ENCODE measurements at places on chromosomes 5 and 9. TPM values are rescaled to one million over a fixed set of nuclear protein-coding genes. Genes with fewer than 3 reads are reported as not detected.

The EQTN gene
- not detected for total RNA-seq

The C9 gene
- not detected for total RNA-seq

The LRRC19 gene
- not detected for total RNA-seq

The ARAP3 gene
- 5.2 TPM for total RNA-seq

The MARCHF11 gene
- not detected for total RNA-seq

The SET gene
- 592 TPM for total RNA-seq

The SHB gene
- 1.1 TPM for total RNA-seq

The GHR gene
- total RNA-seq = not detected

The OBP2B gene
- total RNA-seq = not detected

DNA sequence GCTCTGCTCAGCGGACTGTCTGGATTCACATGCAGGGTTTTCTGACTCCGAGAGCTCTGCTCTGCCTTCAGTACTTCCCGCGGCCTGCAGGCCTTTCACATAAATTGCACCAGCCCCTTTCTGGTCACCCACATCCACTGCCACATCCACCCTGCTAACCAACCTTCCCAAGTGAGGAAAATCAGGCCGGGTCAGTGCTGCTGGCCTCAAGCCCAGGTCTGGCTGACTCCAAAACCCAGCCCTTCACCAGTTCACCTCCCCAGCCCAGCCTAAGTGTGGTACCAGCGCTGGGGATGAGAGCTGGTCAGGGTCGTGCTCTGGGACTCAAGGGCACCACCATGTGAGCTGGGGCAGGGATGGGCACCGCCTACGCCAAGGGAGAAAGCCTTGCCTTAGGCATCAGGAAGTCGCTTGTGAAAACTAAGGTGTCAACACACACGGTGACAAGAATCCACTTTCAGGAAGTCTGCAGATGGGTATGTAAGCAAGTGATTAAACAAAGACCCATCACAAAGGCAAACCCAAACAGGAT is 12.3 kb downstream of the LMAN2 start:
- no peak overlapping the region for H3K27ac ChIP-seq
- H3K4me3 ChIP-seq = no peak overlapping the region
- no peak for DNase-seq
- peaks cover 41% of the 10 kb centered on the region for H3K36me3 ChIP-seq

DNA sequence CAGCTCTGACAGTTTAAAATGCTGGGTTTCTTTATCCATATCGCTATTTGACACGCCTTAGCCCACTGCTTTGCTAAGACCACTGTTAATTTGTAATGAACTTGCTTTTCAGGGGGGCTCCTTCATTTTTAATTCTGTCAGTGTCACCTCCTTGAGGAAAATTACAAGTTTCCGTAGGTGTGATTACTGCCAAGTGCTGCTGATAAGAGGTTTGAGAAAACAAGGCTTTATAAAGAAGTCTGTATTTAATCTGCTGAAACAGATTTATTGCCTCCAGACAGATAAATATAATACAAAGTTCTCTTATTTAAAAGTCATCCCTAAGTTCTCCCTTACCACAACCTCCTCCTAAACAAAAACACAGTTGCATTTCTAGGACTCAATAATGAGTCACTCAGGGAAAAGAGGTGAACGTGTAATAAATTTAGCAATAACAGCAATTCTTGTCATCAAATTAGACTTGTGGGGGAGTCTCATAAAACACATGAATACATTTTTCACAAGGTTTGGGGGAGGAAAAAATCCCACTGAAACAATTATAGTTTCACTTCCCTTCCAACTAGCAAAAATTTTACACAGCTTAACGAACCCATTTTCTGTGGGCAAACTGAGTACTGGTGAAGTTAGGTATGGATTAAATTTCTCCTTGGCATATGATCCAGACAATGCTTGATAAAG is 72.8 kb downstream of the MAPKAP1 start:
- no peak overlapping the region for H3K27ac ChIP-seq
- DNase-seq = no peak

- no peaks in the 10 kb centered on the region for H3K4me1 ChIP-seq
- H3K36me3 ChIP-seq = no peaks in the 10 kb centered on the region
- H3K27me3 ChIP-seq = no peaks in the 10 kb centered on the region
- H3K27ac ChIP-seq = no peak overlapping the region
- DNase-seq = no peak
These were observed 311.2 kb upstream of the SEMA6A start for GRCh38 chr5:116885825-116886224.

- H3K36me3 ChIP-seq = no peaks in the 10 kb centered on the region
- DNase-seq = no peak
- H3K27ac ChIP-seq = no peak overlapping the region
- H3K27me3 ChIP-seq = no peaks in the 10 kb centered on the region
- no peaks in the 10 kb centered on the region for H3K4me1 ChIP-seq
- H3K4me3 ChIP-seq = no peak overlapping the region
These were observed 399.0 kb downstream of the IRX1 start for GRCh38 chr5:3994628-3995027.

- peaks cover 81% of the 10 kb centered on the region for H3K4me1 ChIP-seq
- peak overlapping the region; percentile 33 for H3K4me3 ChIP-seq
- peak overlapping the region; percentile 90 for H3K27ac ChIP-seq
- peak; percentile 69 for DNase-seq
These were observed 2.2 kb upstream of the PCYOX1L start for GRCh38 chr5:149355688-149356087.

DNA sequence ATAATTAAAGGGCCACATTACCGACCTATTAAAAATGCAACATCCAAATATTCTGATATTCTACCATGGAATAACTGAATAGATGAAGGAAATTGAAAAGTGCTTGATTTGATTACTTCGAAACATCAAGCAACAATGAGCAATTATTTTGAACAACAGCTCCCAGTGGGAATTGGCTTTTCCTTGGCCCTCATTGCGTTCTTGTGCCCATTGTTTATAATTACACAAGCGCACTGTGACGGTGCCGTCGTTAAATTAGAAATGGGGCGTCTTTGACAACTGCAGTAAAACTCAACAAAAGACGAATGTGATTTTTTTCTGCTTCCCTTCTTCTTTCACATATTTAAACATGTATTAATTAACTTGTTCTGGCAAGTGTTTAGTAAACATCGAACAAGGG is 61.6 kb downstream of the CDH6 start:
- H3K4me3 ChIP-seq = no peak overlapping the region
- no peaks in the 10 kb centered on the region for H3K36me3 ChIP-seq
- H3K27me3 ChIP-seq = no peaks in the 10 kb centered on the region
- H3K27ac ChIP-seq = no peak overlapping the region
- DNase-seq = no peak

DNA sequence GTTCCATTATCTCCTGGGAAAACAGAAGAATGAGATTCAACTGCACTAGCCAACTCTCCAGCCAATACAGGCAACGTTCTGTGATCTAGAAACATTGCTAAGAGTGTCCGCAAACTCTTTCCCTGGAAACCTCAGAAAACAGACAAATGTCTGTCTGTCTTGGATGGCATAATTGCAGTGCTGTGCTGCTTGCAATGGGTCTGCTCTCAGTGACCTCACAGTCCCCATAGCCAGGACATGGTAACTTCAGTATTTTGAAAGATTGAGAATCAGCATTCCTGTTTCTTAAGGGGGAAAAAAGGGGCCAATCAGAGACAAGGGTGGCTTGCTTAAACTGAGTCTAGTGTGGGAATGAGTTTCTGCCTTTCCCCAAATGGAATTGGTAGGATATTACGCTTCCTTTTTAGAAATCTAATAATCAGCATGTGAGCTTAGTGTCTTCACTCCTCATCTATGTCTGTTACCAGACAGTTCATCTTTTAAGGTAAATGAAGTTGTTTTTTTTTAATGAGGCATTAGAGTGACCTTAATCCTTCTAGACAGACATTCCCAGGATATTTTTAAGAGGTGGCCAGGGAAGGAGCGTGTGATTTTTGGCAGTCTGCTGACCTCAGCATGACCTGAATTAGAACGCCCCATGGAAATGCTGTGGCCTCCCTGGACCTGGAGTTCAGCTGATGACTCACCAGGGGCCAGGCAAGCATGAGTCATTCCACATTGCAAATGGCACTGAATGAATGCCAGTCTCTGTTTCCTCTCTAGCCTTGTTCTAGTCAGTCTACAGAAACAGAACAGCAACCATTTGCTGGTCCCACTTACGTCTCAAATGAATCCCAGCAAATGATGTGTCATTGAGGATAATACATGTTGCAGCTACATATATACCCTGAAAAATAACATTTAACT is 210.2 kb upstream of the ACTBL2 start:
- no peaks in the 10 kb centered on the region for H3K36me3 ChIP-seq
- H3K27ac ChIP-seq = no peak overlapping the region

GRCh38 chr5:77832166-77832770 is 56.1 kb upstream of the TBCA start:
- peaks cover 17% of the 10 kb centered on the region for H3K27me3 ChIP-seq
- H3K4me1 ChIP-seq = no peaks in the 10 kb centered on the region
- H3K4me3 ChIP-seq = no peak overlapping the region
- no peaks in the 10 kb centered on the region for H3K36me3 ChIP-seq

DNA sequence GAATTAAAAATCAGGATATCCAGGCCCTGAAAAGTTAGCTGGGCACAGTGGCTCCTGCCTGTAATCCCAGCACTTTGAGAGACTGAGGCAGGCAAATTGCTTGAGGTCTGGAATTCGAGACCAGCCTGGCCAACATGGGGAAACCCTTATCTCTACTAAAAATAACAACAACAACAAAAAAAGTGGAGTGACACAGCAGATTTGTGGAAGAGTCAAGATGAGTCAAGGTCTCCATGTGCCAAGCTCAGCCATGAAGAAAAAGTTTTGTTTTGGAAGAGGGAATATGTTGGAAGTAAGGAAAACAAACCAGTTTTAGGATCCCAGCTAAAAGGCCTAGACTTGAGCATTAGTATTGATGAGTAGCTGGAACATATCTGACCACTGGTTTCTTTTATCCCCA is 14.7 kb downstream of the LRRC70 start:
- no peak overlapping the region for H3K4me3 ChIP-seq
- H3K4me1 ChIP-seq = no peaks in the 10 kb centered on the region
- H3K36me3 ChIP-seq = peaks cover 17% of the 10 kb centered on the region
- no peaks in the 10 kb centered on the region for H3K27me3 ChIP-seq
- no peak overlapping the region for H3K27ac ChIP-seq
- DNase-seq = no peak

DNA sequence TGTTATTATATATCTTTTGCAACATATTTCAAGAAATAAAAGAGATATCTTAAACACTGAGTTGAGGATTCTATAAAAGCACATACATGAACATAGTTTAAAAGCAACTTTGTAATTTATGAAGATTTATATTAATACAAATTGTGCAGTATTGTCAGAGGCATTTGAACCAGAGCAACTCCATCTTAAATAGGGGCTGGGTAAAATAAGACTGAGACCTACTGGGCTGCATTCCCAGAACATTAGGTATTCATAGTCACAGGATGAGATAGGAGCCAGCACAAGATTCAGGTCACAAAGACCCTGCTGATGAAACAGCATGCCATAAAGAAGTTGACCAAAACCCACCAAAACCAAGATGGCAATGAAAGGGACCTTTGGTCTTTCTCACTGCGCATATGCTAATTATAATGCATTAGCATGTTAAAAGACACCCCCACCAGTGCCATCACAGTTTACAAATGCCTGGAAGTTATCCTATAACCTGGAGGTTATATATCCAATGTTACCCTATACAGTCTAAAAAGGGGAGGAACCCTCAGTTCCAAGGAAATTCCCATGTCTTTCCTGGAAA is 320.2 kb downstream of the FAM170A start:
- H3K4me1 ChIP-seq = no peaks in the 10 kb centered on the region
- H3K27ac ChIP-seq = no peak overlapping the region
- DNase-seq = no peak
- no peak overlapping the region for H3K4me3 ChIP-seq

GRCh38 chr9:133341369-133342068 is 5.5 kb upstream of the SURF6 start:
- no peak overlapping the region for H3K27ac ChIP-seq
- H3K27me3 ChIP-seq = no peaks in the 10 kb centered on the region
- peaks cover 24% of the 10 kb centered on the region for H3K36me3 ChIP-seq

DNA sequence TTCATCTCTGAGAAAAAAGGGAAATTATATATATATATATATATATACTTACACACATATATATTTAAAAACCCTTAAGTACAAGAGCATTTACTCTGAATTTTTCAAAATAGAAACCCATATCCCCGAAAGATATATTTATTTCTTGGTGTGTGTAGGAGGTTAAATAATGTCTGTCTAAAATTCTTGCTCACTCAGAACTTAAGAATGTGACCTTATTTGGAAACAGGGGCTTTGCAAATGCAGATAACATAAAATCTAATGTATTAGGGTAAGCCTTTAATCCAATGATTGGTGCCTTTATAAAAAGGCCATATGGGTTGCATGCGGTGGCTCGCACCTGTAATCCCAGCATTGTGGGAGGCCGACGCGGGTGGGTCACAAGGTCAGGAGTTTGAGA is 517.3 kb upstream of the TLE4 start:
- H3K27ac ChIP-seq = no peak overlapping the region
- H3K36me3 ChIP-seq = no peaks in the 10 kb centered on the region
- H3K4me3 ChIP-seq = no peak overlapping the region
- H3K27me3 ChIP-seq = no peaks in the 10 kb centered on the region
- no peak for DNase-seq

GRCh38 chr5:154900066-154900465 is 37.9 kb downstream of the GEMIN5 start:
- peaks cover 63% of the 10 kb centered on the region for H3K36me3 ChIP-seq
- H3K4me1 ChIP-seq = no peaks in the 10 kb centered on the region
- no peak for DNase-seq
- H3K27ac ChIP-seq = no peak overlapping the region
- no peak overlapping the region for H3K4me3 ChIP-seq
- no peaks in the 10 kb centered on the region for H3K27me3 ChIP-seq
